ENCODE measurements at places on chromosomes 1 and 21.

GRCh38 chr1:30524840-30525617 lies 198.4 kb downstream of the MATN1 start:
- DNase-seq = no peak

DNA sequence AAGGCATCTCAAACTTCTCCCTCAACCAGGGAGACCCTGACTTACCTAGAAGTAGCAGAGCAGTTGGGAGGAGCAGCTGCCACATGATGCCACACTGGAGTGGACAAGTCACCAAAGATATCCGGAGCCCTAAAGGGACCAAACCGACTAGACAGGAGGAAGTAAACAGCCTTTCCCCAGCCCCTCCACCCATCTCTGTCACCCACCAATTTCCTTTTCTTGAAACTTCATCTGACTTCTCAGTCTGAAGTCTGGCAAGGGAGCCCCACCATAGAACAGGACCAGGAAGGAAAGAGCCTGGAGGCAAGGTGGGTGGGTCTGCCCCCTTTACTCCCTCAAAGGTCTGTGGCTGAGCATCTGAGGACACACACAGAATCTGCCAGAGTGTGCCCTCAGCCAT lies at the start of gene FCGR3A:
FCGR3A (minus strand) TSS at position 167 of the 400 bp plus-strand sequence; CDS start at position 85, 82 bp downstream.
- no peak for DNase-seq

DNA sequence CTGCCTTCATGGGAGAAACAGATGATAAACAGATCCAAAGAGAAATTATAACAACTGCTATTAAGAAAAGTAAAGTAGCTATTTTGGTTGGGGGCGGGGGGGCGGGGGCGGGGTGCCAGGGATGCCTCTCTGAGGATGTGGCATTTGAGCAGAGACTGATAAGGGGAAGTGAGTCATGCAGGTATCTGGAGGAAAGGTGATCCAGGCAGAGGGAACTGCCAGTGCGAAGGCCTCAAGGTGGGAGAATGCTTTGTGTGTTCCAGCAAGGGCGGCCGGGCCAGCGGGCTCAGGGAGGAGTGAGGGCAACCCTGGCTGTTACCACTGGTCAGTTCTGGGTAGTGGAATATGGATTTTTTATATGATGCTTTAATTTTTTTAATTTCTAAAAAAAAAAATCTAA lies 7.0 kb upstream of the TNFRSF1B start:
- peak; percentile 18 for DNase-seq

- no peak for DNase-seq
These were observed 14.6 kb upstream of the MPZL1 start for GRCh38 chr1:167706931-167707877.

DNA sequence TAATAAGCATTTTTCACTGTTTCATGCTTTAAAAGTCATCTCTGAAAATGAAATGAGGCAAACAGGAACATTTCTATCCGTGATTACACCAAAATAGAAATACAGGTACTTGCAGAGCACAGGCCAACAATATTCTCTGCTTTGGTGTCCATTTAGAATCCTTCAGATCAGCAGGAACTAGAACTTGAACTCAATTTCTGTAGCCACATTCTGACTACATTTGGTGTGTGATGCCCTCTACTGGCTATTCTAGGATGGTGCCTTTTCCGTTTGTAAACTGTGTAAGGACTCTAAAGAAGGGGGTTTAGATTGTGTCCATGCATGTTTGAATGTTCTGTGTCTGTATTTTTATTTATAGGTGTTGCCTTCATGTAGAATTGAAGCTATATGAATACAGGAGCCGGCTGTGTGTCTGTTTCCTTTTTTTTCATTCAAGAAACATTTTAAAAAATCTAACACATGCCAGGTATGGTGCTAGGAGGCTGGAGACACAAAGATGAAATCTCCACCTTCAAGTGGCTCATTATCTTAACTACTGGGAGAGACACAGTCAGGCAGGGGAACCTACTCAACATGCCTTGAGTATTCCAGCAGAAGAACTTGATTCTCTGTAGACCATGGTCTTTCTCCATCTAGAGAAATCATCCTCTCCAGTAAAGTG lies 7.6 kb upstream of the ZNF326 start:
- DNase-seq = peak; percentile 56

DNA sequence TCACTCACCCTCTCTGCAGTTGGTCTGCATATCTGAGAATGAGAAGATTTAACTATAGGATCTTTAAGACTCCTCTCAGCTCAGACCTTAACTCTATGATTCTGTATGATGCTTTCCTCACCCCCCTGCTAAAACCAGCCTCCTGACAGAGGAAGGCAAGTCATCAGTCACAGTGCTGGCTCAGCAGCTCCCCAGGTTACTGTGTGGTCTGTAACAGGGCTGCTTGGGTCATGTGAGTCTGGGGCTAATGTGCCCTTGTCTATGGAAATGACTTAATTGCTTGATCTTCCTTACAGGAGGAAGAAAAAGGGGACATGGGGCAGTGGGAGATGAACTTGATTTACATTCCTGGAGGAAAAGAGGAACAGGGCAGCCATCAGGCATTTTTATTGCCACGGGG lies 625.6 kb downstream of the PTPRU start:
- no peak for DNase-seq

DNA sequence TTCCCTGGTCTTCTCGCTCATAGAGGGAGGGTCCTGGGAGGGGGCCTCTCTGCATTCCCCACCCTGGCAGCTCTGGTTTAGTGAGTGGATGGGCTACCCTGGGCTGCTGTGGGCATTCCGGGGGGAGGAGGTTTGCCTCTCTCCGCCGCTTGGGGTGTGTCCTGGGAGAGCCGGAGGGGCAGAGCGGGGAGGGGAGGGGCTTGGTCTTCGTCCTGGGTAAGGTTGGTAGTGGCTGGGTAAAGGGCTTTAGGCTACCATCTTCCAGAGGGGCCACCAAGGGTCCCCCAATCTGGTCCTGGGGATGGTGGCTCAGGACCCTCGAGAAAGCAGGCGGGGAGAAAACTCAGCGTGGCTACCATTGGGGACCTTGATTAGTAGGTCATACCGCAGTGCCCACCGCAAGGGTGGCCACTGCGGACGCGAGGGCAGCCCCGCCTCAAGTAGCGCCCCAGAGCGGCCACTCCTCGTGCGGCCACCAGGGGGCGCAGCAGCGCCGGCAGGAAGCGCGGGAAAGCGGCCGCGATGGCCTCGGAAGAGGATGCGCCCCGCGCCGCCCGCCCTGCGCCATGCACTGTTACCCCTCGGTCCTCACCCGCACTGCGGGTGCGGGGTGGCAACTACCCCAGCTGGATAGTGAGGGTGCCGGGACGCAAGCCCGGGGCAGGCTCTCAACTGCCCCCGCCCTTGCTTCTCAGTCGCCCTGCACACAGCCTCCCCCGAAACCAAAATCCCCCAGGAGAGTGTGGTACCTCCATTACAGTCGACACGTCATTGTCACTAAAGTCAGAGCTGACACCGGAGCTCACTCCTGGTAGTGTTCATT lies 44.1 kb upstream of the SLC25A33 start:
- no peak for DNase-seq

- DNase-seq = no peak
These were observed 92.2 kb downstream of the CD58 start for GRCh38 chr1:116478621-116479020.

DNA sequence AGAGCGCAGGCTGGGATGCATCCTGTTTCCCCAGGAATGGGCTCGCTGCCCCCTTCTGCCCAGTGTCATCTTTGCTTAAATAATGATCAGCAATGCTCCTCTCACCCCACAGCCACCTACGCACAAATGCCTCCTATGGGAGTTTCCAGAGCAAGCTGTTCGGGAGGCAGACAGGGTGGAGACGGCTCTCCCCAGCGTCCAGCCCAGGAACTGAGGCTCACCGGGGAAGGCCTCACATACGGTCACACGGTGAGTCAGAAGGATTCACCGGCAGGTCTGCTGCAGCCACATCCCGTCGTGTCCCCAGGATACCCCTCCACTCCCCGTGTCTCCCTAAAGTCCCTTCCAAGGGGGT lies 40.3 kb upstream of the RUNX3 start:
- DNase-seq = peak; percentile 43

- no peak for DNase-seq
These were observed 1.1 kb downstream of the COX20 start for GRCh38 chr1:244836584-244836983.

DNA sequence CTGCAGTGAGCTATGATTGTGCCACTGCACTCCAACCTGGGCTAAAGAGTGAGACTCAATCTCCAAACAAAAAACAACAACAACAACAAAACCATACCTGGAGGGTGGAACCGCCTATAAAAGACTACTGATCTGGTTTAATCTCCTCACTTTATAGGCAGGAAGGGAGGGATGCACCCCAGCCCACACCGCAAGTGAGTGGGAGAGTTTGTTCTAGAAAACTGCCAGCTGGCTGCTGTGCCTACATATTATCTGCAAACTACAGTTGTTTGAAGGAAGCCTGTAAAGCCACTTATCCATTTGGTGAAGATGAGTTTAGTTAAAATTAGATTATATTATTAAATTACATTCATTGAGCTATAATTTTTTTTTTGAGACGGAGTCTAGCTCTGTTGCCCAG lies 9.1 kb upstream of the SRSF10 start:
- no peak for DNase-seq

- no peak for DNase-seq
These were observed 9.7 kb downstream of the KIFAP3 start for GRCh38 chr1:170064821-170065220.

GRCh38 chr1:194014014-194014413 lies 827.6 kb upstream of the B3GALT2 start:
- peak; percentile 58 for DNase-seq

DNA sequence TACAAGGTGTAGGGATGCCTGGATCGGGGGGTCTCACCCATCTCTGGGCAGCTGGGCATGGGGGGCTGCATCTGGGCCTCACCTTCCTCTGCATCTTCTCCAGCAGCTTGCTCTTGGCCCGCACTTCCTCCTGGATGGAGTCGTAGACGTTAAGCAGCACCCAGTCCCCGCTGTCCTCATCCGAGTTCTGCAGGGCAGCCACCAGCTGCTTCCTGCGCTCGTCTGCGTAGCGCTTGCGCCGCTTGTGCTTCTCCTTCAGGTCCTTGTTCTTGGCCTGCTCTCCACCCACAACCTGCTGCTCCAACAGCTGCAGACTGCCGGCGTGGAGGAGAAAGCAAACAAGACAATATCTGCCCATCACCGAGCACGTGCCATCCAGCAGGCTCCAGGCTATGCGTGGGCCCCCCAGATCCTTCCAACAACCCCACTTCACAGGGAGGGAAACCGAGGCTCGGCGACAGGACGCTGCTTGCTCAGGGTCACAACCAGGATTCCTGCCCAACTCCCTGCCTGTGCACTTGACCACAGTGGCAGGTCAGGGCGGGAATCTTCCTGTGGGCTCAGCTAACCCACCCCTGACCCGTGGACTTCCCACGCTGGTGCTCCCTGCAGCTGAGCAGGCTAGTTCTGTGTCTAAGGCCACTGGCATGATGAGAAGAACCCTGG lies 21.5 kb upstream of the DDOST start:
- no peak for DNase-seq

DNA sequence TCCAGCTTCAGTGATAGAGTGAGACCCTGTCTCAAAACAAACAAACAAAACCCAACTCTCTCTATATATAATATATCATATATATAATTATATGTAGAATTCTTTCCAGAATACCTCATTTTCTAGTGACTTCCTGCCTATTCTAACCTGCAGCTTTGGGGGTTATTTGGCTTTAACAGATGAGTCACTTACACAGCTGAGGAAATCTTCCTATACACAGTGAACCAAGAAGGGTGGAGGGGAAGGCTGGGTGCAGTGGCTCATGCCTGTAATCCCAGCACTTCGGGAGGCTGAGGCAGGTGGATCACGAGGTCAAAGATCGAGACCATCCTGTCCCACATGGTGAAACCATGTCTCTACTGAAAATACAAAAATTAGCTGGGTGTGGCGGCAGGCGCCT lies 9.2 kb downstream of the RAB29 start:
- DNase-seq = peak; percentile 9

GRCh38 chr1:235938709-235939479 lies 72.2 kb upstream of the LYST start:
- no peak for DNase-seq

DNA sequence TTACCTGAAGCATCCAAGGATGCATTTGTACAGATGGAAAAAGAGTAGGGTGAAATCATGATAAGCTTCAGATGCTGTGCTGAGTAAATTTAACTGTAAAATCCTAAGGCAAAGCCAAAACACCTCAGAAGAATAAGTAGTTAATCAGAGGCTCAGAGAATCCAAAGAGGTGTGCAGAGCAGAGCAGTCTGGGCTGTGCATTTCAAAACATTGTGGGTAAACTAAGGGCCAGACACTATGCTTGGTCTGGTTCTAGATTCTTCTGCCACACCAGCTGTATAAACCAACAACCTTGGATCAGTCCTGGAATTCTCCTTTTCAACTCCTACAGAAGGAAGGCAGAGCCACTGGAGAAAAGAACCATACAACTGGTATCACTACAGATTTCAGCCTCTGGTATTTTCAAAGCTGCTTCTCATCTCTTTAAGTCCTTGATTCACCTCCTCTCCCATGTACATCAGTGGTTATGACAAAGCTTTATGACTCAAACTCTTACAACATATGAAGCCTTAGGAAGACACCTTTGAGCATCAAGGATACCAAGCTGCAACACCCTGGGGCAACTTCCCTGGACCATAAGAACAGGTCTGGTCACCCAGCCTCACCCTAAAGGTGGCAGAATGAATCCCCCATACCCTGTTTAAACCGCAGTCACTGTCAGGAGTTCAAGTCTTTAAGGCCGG lies 11.6 kb upstream of the HIPK1 start:
- peak; percentile 60 for DNase-seq

- peak; percentile 81 for DNase-seq
These were observed at the start of gene GPR3 for GRCh38 chr1:27392096-27392777. TSS of gene GPR3 (plus strand) at chr1:27392622. CDS start at chr1:27393799, 1,177 bp downstream.

- DNase-seq = no peak
These were observed 837 bp upstream of the DESI2 start for GRCh38 chr1:244651956-244652622.

DNA sequence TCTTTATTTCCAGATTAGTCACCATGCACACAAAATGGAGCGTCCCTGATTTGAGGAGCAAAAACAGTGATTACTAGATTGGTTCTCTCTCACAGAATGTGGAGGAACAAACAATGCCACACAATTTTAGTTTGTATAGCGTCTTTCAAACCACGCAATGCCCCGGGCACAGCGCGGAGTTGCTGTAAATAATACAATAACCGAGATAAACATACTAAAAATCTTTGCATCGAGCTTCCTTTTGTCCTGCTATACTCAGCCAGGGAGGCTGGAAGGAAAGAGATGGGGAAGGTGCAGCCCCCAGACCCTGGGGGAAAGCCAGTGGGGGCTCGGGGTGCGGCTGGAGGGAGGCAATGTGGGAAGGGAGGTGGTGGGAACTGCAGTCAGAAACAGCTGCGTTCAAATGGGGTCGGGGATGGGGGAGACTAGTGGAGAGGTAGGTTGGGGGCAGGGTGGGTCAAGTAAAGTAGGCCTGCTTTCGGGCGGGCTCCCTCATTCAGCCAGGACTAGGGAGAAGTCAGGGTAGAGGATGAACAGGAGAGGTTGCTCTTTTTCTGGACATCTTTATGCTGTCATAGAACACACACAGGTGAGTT lies 366.3 kb downstream of the RPS6KC1 start:
- no peak for DNase-seq

- no peak for DNase-seq
These were observed 15.6 kb downstream of the WNT4 start for GRCh38 chr1:22127248-22127647.

- DNase-seq = peak; percentile 74
These were observed 468.7 kb downstream of the ADGRL2 start for GRCh38 chr1:82269431-82269830.

Measured in NCI-H226 (cell line).